Endodermal cell (in vitro differentiated cells): ENCODE measurements at places on chromosomes 5 and 9. TPM values are rescaled to one million over a fixed set of nuclear protein-coding genes. Genes with fewer than 3 reads are reported as not detected.
A peak's percentile ranks its signal among the peaks of the same experiment; 100 is the strongest.

Gene HRCT1
- total RNA-seq = not detected in 2 replicates

Gene FOXD1
- total RNA-seq = 0.59 and 0.72 TPM in 2 replicates

Gene SLIT3
- 1.6 to 3.9 TPM (median 3.4 TPM) in 3 replicates for total RNA-seq

Gene SLC23A1
- total RNA-seq = 0.35 and 0.88 TPM in 2 replicates

Gene CCDC107
- 11.7 to 30.7 TPM (median 15.3 TPM) in 3 replicates for total RNA-seq

Gene CDH9
- not detected in 2 replicates for total RNA-seq

Gene C1QTNF3
- 3.5 and 5.0 TPM in 2 replicates for total RNA-seq

Gene GZMA
- total RNA-seq = not detected in 3 replicates

Gene F2RL1
- 14.0 to 19.3 TPM (median 18.2 TPM) in 3 replicates for total RNA-seq

DNA sequence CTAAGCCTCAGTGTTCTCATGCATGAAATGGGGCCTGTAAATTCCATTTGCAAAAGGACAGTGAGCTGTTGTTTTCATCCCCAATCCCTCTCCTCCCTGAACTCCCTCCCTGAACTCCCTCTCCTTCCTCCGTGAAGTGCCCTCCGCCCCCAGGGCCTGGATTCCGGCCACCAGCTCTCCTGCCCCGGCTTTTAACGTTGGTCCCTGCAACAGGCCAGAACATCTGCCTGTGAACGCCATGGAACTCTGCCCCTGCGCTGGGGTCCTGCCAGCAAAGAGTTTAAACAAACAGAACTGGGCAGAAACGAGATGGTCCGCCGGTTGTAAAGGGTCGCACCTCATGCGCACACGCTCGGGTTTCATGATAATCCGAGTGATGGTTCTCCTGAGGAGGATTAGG is 62.4 kb downstream of the SMIM23 start:
- DNase-seq = no peak

DNA sequence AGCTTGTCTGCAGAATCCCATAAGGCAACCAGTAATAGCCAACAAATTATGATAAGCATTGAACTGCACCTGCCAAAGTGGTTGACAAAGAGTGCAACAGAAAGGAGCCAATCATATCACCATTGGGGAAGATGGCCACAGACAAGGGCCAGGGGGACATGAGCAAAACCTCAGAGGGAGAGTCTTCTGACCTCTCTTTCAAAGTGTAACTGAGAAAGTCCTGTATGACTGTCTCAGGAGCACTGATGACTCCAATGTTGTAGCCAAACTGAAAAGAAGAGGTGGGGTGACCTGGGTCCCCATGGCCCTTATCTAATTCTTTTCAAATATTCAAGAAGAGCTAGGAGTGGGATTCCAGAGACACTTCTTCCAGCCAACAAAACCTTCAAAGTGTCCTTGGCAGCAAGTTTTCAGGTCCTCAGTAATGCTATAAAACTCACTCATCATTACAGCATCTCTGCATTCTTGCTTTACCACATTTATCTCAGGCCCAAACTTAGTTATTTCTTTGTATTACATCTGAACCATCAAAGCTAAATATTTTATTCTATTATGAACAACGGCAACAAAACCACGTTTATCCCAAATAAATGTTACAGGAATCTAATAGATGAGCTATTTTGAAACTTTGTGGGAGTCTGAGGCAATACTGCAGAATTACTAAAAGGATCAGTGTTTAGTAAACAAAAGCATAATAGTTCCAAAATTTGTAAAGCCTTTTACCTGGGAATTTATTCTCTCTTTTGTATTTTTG is 24.4 kb downstream of the FBLL1 start:
- DNase-seq = no peak

GRCh38 chr9:125312411-125312810 is 50.8 kb downstream of the GAPVD1 start:
- no peak for DNase-seq

DNA sequence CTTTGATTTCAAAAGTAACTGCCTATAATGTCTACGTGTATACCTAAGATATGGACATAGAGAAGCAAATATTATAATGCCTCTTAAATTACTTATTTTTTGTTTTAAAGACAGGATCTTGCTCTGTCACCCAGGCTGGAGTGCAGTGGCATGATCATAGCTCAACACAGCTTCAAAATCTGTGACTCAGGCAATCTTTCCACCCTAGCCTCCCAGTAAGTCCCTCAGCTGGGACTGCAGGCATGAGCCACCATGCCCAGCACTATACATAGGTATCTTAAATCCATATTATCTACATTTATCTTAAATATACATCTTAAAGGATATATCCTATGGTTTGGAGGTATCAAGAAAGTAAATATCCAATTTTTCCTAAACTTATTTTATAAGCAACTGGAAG is 261.2 kb downstream of the ARL15 start:
- DNase-seq = no peak

GRCh38 chr5:51567636-51568035 is 184.4 kb downstream of the ISL1 start:
- DNase-seq = no peak

GRCh38 chr5:143188083-143188482 is 215.4 kb downstream of the NR3C1 start:
- no peak for DNase-seq

DNA sequence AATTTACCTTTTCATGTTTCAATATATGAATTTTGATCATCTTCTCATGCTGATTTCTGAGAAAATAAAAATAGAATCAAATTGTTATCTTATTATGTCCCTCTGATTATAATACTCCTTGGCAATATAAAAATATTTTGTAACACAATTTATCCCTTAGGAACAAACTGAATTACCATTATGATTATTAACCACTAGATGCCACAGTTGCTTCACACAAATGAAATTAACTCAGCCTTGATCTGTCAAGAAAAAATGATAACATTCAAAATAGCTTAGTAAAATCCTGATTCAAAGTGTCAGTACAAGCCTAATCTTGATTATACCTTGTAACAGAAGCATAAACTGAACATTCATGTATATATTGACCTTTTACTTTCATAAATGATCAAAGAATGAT is 4.8 kb upstream of the CHSY3 start:
- no peak for DNase-seq

DNA sequence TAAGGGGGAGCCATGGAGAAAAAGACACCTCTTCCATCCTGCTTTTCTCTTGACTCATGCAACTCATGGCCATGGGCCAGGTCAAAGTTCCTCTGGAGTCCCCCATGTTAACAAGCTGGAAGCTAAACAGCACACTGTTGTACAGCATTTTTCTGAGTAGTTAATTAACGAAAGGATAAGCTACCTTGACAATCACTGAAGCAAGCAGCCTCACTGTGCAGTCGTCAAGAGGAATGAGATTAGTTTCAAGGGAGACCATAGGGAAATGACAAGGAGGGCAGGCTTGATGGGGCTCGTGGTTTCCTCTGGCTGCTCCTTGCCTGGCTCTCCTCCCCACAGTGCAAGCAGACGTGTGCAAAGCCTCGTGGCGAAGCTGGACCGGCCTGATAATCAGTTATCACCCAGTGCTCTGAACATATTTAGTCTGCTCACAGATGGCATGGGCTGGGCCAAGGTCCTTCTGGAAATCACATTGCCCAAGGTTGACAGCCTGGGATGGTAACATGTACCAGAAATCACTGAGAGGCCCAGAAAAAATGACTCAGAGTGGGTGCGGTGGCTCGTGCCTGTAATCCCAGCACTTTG is 209.5 kb downstream of the SLIT3 start:
- no peak for DNase-seq

- DNase-seq = peak; percentile 76
Measured at GRCh38 chr5:129905473-129906176, 1.4 kb downstream of the CHSY3 start.

- DNase-seq = no peak
Measured at GRCh38 chr5:983238-983524, 25.4 kb upstream of the NKD2 start.

GRCh38 chr5:73946919-73947602 is 321.1 kb downstream of the ARHGEF28 start:
- no peak for DNase-seq

DNA sequence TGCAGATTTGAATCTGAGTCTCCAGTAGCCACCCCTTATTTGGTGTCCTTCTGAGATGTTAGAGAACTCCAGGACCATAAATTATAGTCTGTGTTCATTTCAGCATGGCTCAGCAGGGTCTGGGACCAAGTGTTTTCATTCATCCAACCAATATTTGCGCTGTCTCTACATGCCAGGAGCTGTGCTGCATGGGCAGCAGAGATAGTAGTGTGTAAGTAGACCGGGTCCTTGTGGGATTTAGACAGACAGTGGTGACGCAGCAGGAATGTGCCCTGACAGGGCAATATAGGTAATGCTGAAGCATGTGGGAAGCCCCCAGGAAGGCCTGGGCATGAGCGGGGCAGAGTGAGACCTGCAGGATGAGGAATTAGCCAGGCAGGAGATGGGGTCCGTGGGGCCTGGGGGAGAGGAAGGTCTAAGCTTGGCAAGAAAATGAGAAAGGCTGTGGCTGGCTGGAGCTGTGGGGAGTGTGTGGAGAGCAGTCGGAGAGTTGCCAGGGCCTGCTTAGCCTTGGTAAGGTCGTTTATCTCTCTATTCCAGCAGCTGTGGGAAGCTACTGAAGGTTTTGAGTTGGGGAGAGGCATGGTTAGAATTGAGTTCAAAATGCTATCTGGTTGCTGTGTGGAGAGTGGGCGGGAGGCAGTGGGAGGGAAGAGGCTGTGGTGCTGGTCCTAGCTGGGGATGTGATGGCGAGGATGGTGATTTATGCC is 16.8 kb downstream of the STXBP1 start:
- no peak for DNase-seq

DNA sequence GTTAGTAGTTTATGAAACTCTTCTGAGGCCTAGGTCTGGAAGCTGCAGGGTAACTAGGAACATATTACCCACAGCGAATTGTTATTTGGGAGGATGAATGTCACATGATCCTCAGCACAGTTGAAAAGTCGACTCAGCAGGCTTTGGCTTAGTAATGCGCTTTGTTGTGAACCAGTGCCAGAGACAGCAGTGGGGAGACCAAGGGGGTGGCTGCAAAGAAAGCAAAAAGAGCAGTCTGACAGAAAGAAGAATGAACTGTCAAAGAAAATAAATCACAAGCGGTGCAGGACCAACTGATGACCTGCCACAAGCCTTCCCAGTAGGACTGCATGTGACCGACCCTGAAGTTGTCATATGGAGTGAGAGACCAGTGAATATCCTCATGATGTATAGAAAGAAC is 170.0 kb downstream of the CCDC171 start:
- DNase-seq = peak; percentile 66

DNA sequence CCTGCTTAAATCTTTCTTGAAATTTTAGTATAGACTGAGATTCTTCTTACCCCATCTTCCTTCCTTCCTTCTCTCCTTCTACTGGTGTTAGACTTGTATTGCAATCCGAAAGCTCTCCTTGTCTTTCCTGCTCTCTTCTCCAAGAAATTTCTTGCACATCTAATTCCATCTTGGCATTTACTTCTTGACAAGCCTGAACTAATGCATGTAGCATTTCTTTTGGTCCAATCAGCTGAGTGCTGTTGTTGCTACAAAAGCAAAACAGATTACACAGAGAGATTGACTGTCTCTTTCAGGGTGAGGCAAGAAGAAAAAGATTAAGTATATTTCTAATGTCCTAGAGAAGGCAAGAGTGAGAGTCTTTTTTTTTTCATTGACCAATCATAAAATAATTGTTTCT is 51.6 kb upstream of the MAP1B start:
- DNase-seq = no peak

GRCh38 chr5:118924006-118924389 is 64.3 kb downstream of the DTWD2 start:
- DNase-seq = no peak

GRCh38 chr9:16368237-16369087 is 502.0 kb downstream of the BNC2 start:
- DNase-seq = peak; percentile 69

DNA sequence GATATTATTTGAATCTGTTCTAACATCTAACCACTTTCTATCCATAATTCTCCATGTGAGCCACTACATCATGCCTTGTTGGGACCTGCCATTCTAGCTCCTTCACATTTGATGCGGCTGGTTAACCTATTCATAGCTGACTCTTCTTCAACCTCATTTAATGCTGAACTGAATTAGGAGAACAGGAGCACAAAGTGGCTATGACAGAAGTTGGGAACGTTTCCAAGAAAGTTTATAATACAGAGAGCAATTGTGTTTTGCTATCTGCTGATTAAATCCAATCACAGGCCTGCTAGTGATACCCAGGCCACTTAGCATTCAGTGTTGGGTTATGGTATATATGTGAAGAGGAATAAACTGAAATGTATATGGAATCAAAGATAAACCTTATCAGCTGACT is 440.3 kb downstream of the PTPRD start:
- no peak for DNase-seq

DNA sequence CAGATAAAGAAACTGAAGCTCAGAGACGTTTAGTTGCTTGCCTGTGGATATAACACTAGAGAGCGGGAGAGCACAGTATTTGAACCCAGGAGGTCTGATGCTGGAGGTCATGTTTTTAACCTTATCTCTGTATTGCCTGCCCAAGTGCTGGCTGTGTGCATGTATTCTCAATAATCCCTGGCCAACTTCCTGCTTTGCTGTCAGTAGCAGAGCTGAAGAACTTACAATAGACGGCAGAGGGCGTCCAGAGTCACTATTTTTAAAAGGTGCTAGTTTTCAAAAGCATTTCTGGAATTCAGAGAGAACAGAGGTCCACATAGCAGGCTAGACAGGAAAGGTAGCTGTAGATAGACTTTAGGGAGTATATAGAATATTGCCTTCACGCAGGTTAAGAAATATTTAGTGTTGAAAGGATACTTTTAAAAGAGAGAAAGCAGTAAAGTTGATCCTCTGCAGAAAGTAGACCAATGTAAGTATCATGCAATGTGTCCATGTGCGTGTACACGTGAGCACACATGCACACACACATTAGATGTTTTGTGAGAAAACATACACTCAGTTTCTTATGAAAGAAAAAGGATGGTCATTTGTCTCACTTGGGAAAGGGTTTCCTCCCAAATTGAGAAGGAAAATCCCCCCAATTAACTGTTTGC is 46.3 kb downstream of the PTCD2 start:
- peak; percentile 79 for DNase-seq

GRCh38 chr9:6894135-6894534 is 136.4 kb downstream of the KDM4C start:
- DNase-seq = no peak

- DNase-seq = no peak
Measured at GRCh38 chr5:117107859-117108258, 533.2 kb upstream of the SEMA6A start.

DNA sequence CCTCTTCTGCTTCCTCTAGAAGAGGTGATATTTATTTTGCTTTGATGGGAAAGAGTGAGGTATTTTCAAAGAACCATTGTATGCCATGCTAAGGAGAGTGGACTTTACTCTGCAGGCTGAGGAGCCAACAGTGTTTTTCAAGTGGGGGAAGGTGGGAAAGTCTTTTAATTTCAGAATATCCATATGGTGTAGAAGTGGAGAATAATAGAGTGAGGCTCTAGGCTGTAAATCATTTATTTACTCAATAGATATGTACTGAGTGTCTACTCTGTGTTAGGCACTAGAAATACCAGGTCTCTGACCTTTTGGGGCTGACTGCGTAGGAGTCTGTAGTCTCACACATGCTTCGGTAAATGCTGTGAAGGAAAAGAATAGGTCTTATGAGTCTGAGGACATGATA is 30.7 kb upstream of the TENT2 start:
- DNase-seq = no peak

DNA sequence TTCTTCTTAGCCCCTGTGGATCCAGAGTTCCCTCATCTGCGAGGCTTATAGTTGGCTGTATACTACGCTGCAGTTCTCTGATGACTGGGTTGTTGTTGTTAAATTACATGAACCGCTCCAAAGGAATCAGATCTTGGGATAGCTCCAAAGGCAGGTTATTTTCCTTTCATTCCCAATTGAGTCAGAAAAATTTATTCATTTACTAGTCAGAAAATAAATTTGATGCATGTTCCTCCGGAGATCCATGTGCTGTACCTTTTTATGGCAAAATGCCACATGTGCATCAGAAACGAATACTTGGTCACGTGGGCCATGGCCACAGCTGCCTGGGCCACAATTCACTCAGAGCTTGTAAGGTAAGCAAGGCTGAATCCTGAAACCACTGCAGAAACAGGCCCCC is 304.0 kb downstream of the NR2F1-AS1 start:
- no peak for DNase-seq
